Activated CD4-positive, alpha-beta T cell treated with anti-CD3 and anti-CD28 coated beads for 36 hours (primary cell): ENCODE measurements at places on chromosomes 16 and 17. TPM values are rescaled to one million over a fixed set of nuclear protein-coding genes. Genes with fewer than 3 reads are reported as not detected.

DNA sequence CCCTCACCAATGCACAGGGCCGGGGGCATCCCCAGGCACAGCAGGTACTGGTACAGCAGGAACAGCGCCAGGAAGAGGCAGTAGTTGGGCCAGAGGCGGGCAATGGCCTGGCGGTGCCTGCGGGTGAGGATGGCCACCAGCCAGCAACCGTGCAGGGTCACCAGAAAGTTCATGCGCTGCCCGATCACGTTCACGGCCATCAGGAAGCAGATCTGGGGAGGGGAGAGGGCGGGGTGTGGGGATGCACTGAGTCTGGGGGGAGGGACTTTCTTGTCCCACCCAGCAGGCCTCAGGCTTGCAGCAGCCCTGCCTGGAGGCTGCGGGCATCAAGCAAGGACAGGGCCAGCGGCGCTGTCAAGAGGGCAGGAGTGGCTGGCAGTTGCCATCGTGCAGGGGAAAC is 25.4 kb downstream of the CTU2 start:
- no peak for DNase-seq

- no peak for DNase-seq
These were observed 465.7 kb downstream of the HAPSTR1 start for GRCh38 chr16:9556949-9557665.

GRCh38 chr17:58338454-58338840 is 9.9 kb upstream of the TSPOAP1 start:
- peak; percentile 68 for DNase-seq

GRCh38 chr17:75048249-75048878 is 1.3 kb downstream of the KCTD2 start:
- DNase-seq: no peak

DNA sequence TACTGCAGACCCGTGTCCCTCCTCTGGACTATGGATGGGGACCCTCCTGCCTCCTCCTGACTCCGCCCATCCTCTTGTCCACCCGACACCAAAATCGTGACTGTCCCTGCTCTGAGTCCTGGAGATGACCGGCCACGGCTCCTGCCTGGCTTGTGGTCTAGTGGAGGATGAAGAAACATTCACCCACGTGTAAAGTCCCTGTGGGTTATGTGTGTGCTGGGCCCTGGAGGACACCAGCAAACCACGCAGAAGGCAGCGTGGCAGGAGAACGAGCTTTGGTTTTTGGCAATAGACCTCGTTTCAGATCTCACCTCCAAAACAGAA is 11.9 kb downstream of the SPNS2 start:
- no peak for DNase-seq

- DNase-seq: peak; percentile 24
These were observed 750 bp downstream of the TMEM132E start for GRCh38 chr17:34579979-34580684.

DNA sequence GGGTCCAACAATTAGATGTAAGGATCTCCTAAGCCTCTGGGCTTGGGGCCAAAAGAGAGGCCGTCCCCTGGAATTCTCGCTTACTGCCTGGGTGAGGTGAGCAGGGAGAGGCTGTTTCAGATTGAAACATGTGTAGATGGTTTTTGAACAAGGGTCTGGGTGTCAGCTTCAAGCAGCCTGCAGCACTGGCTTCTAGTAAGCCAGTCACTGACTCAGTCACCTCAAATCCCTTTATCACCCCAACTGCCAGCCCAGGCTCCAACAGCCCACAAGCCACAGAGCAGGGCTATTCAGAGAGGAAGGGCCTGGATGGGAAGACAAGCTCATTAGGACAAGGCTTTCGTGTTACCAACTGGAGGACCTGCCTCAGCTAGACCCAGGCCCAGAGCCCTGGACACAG is 180.2 kb downstream of the CCT6B start:
- DNase-seq: no peak

Gene SEC14L5
- 0.09 TPM for total RNA-seq

Gene RNF166
- 49.7 TPM for total RNA-seq

Gene WSB1
- 145 TPM for total RNA-seq
